AML-193 (cell line): ENCODE measurements at places on chromosomes 12 and 14.

GRCh38 chr14:56143025-56143424, 24.8 kb downstream of the PELI2 start:
- no peak for DNase-seq

DNA sequence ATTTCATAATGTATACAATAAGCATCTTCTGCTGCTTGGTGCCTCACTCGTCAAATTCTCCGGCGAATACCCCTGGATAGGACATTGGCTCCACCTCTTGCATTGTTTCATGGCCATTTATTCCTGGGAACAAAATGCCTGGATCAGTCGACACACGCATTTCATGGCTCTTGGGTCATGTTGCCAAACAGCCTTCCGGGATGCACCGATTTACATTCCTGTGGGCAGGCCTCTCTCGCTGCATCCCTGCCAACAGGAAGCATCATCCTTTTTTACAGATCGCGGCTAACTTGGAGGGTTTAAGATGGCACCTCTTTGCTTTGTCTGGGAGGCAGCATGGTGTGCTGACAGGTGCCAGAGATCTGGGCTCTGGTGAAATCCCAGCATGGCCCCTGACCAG, 32.7 kb upstream of the RIMBP2 start:
- DNase-seq = no peak

DNA sequence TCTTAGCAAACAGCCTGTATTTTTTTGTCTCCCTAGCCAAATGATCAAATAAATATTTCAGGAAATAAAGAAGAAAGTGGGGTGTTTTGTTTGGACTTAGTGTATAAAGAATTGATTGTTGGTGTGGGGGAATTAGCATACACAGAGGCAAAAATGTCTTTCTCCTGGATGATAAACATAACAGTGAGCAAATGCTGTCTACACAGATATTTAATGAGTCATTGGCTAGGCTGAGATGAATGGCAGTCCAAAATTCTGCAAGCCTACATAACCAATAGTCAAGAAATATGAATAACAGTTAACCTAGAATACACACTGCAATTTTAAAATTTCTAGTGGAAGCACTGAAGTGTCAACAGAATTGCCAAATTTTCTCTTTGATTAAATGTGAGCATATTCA, 35.8 kb downstream of the MYF5 start:
- no peak for DNase-seq

- no peak for DNase-seq
Measured at GRCh38 chr12:104676636-104677035, 219.9 kb downstream of the CHST11 start.

- no peak for DNase-seq
Measured at GRCh38 chr12:66275040-66275439, 27.3 kb upstream of the HELB start.

DNA sequence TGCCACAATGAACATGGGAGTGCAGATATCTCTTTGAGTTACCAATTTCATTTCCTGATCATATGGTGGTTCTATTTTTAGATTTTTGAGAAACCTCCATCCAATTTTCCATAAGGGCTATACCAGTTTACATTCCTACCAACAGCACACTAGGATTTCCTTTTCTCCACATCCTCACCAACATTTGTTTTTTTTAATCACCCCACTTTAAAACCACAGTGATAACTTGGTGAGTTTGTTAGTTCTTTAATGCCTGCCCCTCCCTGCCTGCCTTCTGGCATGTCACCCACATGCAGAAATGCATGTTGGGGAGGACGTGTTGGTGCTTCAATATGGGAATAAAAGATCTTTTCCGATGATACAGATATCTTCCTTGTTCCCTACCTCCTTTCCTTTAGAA, 167.9 kb downstream of the CAND1 start:
- DNase-seq = no peak

- no peak for DNase-seq
Measured at GRCh38 chr14:70391493-70392391, 25.1 kb downstream of the SYNJ2BP start.

GRCh38 chr12:1357171-1357570, 237.2 kb downstream of the FBXL14 start:
- no peak for DNase-seq

DNA sequence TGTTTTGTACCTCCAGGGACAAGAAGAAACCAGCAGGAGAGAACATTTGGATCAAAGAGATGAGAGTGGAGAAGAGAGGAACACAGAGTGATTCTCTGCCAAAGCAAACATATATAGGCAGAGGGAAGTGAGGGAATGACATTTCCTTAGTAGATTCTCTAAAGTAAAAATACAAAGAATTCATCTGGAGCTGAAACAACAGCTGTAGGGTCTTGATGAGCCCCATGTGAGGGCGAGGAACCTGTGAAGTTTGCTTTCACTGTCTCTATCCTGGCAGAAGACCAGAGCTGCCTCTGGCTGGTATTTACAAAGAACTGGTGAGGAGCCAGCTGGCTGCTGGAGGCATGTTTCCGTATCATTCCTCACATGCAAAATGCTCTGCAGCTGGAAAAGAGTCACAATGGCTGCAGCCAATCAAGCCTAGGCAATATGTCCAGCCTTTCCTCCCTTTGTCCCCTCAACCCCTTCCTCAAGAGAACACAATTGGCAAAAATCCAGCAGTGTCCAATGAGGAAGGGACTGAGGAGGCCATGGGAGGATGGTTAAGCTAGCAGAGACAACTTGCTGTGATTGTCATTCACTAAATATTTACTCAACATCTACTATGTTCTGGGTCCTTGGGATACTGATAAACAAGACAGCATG, 122.5 kb downstream of the PHLDA1 start:
- DNase-seq = no peak

DNA sequence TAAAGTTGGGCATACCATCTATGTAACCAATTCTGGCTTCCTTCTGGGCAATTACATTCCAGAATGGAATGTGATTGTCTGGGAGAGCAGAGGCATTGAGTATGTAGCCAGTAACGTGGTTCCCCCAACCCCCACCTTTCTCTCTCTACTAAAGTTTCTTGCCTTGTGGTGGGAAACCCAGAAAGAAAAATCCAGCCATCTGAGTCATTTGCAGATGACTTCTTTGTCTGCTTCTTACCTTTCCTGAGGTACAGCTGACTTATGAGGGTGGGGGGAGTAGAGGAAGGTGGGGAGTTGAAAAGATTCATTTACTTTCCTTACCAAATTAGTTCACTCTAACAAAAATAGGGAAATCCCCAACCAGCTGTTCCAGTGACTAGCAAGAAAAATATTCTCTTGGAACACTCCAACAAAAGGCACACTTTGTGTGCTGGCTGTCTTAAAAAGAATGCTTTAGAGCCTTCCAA, 112.1 kb upstream of the FRMD6 start:
- no peak for DNase-seq

GRCh38 chr12:10362325-10362724, 27.5 kb downstream of the KLRK1 start:
- DNase-seq = no peak

DNA sequence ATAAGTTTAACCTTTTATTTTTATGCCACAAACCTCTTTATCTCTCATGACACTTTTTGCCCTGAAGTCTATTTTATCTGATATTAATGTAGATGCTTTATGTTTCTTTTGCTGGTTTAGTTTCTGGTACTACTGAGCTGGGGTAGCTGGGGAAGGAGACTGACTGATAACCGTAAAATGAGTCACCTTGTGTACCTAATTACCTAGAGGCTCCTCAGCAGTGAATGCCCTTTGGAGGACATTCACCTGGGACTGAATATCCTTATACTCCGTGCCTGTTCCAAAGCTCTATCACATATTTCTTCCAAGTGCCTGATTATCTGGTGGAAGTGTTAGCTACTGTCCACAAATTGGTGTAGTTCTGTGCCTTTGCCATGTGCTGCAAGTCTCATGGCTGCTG, 13.9 kb downstream of the ATL1 start:
- DNase-seq = no peak

- DNase-seq = no peak
Measured at GRCh38 chr12:94318181-94318580, 141.5 kb downstream of the CEP83 start.

GRCh38 chr14:49853572-49854375, 1.2 kb upstream of the NEMF start:
- peak; percentile 71 for DNase-seq

DNA sequence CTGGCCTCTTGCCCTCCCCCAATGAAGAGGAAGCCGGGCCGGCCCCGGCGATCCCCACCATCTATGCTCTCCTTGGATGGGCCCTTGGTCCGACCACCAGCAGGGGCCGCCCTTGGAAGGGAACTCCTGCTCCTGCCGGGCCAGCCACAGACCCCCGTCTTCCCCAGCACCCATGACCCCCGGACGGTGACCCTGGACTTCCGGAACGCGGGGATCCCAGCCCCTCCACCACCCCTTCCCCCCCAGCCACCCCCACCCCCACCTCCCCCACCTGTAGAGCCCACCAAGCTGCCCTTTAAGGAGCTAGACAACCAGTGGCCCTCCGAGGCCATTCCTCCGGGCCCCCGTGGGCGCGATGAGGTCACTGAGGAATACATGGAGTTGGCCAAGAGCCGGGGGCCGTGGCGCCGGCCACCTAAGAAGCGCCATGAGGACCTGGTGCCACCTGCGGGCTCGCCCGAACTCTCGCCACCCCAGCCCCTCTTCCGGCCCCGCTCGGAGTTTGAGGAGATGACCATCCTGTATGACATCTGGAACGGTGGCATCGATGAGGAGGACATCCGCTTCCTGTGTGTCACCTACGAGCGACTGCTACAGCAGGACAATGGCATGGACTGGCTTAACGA, 19.4 kb downstream of the SETD1B start:
- no peak for DNase-seq

DNA sequence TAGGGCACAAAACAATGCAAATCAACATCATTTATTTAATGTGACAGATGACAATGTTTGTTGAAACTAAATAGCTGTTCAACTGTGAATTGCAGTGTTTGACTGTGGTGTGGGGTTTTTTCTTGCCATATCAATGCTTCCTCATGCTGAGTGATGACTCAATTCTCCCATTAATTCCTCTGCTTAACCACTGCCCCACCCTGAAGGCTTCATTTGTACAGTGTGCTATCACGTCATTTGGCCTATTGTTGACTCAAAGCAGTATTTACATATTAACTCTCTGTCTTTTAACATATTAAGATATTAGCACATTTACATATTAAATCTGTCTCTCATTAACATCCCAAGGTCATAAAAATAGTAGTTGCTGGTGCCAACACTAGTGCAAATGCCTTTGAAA, 164.8 kb upstream of the NRXN3 start:
- no peak for DNase-seq

DNA sequence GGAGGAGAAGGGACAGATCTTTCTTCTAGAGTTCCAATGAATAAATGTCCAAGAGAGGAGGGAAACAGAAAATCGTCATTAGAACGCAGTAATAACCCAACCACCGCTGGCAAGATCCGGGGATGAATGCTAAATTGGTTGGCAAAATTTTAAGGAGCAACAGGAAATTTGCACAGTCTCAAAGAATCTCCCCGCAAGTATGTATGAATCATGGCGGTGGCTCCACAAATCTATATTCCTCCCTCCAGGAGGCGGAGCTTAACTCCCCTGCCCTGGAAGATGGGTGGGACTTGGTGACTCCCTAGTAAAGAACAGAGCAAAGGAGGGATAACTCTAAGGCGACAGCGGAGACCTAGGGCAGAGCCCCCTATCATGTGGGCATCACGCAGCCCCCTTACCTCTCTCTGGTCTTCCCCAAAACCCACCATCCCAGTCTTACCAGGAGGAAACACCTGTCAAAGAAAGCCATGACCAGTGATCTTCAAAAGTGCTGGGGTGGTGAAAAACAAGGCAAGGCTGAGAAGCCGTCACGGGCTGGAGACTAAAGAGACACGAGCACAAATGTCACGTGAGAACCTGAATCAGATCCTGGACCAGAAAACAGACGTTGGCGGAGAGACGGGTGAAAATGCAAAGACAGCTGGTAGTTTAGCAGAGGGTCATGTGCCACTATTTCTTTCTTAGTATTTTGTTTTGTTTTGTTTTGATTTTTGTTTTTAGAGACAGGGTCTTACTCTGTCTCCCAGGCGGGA, 125.8 kb downstream of the NCOR2 start:
- no peak for DNase-seq

DNA sequence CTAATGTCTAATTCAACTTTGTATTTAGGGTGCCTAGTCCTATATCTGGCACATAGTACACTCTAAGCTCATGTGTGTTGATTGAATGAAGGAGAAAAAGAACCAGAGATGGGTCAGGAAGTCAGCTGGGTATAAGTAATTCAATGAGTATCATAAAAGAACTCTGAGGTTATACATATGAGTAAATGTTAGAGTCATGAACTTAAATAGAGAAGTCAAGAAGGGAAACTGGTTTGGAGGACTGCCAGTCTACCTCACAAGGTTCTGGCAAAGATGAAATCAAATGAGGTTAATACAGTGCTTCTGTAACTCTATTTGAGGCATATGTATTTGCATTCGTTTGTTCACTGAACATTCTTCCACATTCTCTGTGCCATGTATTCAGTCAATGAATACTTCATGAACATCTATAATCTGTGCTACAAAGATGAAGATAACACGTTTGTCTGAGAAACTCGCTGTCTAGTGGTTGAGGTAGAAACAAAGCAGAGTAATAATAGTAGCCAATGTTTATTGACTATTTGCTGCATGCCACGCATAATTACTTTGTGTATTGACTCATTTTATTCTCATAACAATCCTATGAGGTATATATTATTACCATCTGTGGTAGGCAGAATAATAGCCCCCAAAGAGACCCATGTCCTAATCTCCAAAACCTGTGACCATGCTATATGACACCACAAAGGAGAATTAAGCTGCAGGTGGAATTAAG, 88.9 kb downstream of the PTGER2 start:
- peak; percentile 57 for DNase-seq

- no peak for DNase-seq
Measured at GRCh38 chr12:123958876-123959275, 13.8 kb downstream of the CCDC92 start.

DNA sequence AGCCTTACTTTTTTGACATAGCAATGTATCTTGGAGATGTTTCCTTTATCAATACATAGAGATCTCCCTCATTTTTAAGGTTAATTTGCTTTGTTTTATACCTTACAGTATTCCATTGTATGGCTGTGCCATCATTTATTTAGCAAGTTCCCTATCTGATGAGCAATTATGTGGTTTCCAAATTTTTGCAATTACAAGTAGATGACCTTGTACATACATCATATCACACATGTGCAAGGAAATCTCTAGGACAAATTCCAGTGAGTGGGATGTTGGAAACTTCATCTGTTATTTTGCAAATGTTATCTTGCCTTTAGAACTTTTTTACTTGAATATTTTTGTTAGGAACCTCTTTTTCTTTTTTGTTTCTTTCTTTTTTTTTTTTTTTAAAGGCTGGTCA, 49.7 kb downstream of the DRAM1 start:
- DNase-seq = no peak

DNA sequence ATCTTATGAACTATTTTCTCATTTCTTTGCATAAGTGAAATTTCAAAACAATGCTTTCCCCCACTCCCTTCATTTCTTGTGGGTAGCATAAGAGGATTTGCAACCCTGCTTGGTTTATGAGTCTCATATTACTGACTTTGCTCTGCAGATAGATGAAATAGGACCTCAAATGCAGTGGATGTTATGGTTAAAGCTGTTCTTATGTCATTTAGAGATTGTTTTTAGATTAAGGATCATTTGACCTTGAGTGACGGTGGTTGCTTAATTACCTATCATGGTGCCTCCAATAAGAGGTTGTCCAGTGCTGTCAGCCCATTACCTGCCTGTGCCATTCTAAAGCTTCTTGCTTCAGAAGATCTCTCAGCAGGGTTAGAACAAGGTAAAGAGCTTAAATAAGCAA, 351.4 kb upstream of the ATP2B1 start:
- no peak for DNase-seq

- DNase-seq = no peak
Measured at GRCh38 chr14:68340262-68340661, 452.6 kb downstream of the ZFP36L1 start.
